ENCODE measurements at places on chromosomes 16 and 17.

DNA sequence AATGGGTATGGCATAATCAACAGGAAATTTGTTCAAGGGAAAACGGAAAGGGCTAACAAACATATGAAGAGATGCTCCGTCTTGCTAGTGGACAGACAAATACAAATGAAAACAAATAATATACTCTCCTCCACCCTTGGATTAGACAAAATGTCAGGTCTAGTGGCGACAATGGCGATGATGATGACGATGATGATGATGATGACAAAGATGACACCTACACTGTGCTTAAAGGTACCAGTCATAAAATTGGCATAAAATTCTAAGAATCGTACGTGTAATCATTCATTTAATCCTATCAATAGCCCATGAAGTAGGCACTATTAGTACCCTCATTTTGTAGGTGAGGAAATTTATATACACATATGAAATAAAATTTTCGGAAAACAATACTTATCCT is 174.6 kb downstream of the PMP22 start:
- no peak for DNase-seq

DNA sequence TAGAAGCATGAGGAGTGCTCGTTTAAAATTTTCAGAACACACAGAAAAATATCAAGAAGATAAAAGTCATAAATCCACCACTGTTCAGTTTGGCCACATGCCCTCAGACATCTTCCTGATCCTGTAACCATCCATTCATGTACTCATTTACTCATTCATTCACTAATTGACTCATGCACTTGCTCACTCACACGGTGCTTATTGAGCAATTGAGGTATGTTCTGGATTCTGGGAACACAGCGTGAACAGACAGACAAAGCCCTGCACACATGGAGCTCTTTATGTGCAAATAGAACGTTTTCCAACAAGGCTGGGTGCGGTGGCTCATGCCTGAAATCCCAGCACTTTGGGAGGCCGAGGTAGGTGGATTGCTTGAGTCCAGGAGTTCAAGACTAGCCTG is 10.2 kb upstream of the NATD1 start:
- no peak for DNase-seq

DNA sequence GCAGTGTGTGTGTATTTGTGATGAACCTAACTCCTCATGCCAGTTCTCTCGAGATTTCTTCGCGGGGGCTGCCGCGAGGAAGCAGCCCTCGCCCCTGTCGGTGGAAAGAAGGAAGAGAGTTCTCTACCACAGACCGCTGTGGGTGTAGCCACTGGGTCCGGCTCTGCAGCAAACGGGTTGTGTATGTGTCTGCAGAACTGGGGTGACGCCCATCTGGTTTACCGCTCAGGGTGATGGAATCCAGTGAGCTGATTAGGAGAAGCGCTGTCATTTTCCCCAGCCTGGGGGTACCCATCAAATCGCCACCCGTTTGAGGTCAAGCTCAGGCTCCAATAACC is 7.7 kb downstream of the CORO6 start:
- DNase-seq = no peak

DNA sequence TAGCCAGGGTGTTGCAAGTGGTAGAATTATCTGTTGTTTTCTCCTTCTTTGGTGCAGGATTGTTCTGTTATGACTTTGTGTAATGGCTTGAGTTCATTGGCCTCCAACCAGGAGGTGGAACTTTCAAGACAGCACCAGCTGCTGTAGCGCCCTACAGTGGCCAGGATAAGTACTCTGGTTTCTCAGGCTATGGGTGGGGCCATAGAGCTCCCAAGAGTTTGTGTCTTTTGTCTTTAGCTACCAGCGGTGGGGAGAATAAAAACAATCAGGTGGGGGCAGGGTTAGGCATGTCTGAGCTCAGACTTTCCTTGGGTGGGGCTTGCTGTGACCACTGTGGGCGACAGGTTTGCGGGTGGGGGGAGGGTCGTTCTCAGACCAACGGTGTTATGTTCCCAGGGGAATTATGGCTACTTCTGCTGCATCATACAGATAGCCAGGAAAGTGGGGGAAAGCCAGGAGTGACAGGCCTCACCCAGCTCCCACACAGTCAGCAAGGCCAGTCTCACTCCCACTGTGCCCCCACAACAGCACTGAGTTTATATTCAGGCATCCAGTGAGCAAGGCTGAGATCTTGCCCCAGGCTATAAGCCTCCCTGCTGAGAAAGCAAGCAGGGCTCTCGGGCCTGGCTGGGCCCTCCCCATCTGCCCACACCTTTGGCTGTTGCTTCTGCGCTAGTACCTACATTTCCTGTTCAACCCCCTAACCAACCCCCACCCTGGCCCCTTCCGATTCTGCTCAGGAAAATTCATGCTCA is 15.4 kb downstream of the ABCA10 start:
- DNase-seq = no peak

DNA sequence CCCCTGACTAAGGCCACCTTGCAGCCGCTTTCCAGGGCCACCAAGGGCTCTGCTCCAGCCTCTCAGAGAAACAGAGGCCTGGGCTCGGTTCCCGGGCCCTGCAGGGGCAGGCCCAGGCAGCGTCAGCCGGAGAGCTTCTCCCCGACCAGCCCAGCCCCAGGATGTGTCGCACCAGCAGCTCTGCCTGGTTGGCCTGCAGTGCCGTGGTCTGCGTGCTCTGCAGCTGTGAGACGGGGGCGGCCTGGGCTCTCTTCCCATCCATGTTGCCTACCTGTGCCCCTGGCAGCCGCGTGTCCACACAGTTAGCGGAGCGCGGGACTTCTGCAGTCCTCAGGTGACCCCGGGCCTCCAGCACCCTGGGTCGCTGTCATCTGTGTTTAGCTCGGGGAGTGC is 4.8 kb downstream of the IGFALS start:
- DNase-seq = no peak

DNA sequence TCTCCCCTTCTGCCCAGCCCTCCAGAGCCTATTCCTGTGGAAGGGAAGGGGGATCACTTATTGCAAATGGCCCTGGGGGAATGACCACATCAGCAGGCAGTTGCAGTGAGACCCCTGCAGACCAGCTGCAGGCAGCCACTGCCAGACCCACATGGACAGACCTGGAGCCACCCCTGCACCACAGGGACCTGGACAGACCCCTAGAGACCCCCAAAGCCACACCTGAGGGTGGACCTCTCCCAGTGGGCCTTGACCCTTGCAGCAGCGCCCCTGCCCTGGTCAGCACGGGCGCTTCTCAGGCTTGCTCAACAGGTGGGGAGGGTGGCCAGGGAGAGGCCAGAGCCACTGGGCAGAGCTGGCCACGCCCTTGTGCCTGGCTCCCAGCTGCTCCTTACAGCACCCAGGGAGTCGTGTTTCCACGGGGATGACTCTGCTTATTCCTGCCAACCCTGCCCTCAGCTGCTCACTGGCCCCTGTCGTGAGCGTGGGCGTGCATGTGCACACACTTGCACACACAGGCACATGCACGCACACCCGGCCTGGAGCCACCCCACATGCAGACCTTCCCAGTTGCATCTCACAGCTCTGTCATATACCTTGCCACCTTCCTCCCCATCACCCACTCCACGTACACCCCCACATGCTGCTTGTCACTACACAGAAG is 1.3 kb upstream of the SCN4A start:
- DNase-seq = no peak

DNA sequence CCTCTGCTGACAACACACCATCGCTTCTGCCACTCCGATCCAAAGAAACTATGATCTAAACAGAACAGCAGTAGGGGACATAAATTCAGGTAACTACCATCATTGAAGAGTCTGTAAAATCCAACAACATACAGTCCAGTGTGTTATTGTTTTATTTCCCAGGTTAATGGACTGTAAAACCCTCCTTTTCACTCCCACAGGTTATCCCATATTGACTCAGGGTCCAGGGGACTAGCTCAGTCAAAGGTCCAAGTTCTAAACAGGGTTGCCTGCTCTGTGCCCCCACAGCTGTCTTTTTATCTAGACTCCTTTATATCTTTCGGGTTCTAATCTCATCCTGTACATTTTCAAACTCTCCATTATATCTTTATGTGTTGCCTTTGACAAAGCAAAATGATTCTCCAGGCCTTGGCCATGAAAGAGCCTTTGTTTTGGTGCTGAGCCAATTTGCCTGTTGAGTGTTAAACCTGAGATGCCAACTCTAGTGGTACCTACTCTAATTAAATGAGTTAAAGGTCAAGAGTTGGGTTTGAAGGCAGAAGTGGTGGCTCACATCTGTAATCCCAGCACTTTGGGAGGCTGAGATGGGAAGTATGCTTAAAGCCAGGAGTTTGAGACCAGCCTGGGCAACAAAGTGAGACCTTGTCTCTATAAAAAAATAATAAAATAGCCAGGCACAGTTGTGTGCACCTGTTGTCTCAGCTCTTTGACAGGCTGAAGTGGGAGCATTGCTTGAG is 80.5 kb downstream of the SNX11 start:
- no peak for DNase-seq

GRCh38 chr16:4402439-4403132 is 13.8 kb downstream of the CORO7 start:
- peak; percentile 89 for DNase-seq

DNA sequence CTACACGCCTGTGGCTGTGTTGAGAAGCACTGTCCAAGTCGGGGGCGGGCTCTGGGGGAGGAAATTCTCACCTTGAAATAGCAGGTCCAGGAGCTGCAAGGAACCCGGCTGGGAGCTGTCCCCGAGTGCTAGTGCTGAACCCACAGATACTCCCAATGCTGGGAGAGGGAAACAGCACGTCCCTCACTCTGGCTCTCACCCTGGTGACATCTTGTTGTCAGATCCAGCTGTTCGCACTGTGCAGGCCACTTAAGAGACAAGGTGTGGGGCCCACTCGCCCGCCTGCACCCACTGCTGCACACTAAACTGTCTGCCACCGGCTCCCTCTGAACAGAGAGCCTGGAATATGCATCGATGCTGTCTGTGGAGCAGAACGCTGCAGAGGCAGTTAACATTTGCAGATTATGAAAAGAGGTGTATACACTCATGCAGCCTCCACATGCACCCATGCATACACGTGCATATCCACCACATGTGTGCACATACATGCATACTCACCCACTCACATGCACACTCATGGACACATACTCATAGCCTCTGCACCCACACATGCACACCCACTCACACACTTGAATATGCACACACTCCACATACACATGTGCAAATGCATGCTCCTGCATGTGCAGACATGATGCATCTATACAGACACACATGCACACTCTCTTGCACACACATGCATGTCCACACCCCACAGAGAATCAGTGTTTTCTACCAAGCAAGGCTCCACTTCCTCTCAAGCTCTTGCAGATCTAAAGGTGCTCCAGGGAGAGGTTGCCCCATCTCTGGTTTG is 42.0 kb downstream of the MGAT5B start:
- DNase-seq = peak; percentile 76

GRCh38 chr17:9974448-9975381 is 69.6 kb upstream of the RCVRN start:
- DNase-seq = no peak

DNA sequence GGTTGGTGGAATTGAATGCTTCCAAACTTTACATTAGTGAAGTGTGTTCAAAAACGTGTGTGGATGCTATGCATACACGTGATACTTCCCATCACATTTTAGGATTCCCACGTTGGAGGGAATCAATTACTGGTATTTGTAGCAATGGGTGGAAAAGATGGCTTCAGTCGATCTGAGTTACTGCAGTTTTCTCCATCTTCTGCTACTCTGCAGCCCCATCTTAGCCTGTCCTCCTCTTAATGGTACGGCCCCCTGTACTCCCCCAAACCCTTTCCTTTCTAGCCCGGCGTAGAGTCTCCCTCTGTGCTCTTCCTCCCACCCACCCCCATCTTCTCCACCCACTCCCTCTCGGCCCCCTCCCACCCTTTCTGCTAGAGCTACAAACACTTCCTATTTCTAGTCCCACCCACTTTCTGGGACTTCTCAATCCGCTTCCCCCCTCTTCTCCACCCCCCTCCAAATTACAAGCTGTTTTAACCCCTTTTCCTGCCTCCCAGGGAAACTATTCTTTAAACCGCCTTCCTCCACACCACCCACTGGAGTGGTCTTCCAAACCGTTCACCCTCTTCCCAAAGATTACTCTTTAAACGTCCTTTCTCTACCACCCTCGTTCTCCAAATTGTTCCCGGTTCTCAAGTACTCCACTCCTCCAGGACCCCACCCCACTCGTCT is 1.1 kb downstream of the CHTF8 start:
- no peak for DNase-seq

- no peak for DNase-seq
These were observed 27.1 kb upstream of the LASP1NB start for GRCh38 chr17:38898291-38898679.

DNA sequence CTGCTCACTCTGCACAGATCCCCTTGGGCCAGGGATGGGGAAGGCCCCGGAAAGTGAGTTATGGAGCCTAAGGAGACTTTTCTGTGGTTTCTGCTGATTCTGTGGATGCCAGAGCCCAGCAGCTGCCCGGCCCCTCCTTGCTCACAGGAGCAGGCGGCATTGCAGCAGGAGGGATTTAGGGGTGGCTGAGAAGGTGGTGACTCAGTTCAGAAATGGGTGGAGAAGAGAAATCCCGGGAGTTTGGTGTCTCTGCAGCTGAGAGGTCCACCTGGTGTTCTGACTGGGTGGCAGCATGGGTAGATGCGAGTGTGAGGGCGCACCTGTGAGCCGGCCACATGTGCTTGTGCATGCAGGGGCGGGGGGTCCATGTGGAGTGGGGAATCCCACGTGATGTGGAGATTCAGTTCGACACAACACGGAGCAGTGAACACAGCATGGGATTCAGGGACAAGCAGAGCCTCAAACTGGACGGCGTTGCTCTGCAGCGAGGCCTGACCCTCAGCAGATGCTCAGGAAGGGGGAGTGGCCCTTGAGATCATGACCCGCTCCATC is 16.0 kb upstream of the SPPL2C start:
- no peak for DNase-seq

GRCh38 chr17:44137891-44138709 is 3.6 kb upstream of the HROB start:
- peak; percentile 81 for DNase-seq

DNA sequence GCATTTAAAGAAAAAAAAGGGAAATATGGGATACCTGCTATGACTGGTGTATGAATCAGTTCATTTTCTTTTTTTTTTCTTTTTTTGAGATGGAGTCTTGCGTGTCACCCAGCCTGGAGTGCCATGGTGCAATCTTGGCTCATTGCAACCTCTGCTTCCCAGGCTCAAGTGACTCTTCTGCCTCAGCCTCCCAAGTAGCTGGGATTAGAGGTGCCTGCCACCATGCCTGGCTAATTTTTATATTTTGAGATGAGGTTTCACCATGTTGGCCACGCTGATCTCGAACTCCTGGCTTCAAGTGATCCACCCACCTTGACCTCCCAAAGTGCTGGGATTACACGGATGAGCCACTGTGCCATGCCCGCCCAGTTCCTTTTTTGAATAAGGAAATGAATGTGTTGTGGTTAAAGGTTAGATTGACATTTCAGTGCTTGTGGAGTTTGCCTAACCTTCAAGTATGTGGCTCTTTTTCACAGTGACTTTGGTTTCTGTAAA is 7.7 kb downstream of the HAPSTR1 start:
- DNase-seq = no peak

- no peak for DNase-seq
These were observed 18.9 kb downstream of the TVP23A start for GRCh38 chr16:10799736-10800135.

- no peak for DNase-seq
These were observed 617 bp upstream of the VTN start for GRCh38 chr17:28370744-28371103.
